ENCODE measurements at places on chromosomes 12 and 14.
A peak's percentile ranks its signal among the peaks of the same experiment; 100 is the strongest.

DNA sequence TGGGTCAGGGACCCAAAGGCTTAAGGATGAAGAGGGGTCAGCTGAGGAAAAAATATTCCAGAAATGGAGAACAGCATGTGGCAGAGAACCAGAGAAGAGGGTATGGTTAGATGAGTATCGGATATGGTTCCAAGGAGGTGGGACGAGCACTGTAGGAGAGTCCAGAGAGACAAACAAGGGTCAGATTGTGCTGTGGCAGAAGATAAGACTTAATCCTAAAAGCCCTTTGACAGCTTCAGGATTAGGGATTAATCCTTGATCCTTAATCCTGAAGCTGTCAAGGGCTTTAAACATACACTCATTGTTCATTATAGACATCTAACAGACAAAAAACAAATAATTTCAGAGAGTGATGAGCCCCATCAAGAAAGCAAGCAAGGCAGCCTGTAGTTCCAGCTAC, 124.0 kb downstream of the SPTSSA start:
- H3K27me3 ChIP-seq, result no peaks in the 10 kb centered on the region
- H3K36me3 ChIP-seq, result no peaks in the 10 kb centered on the region
- no peaks in the 10 kb centered on the region for H3K4me1 ChIP-seq

GRCh38 chr12:4250691-4251090, 22.9 kb upstream of the CCND2 start:
- no peak overlapping the region for H3K27ac ChIP-seq
- H3K4me1 ChIP-seq, result no peaks in the 10 kb centered on the region
- H3K36me3 ChIP-seq, result no peaks in the 10 kb centered on the region
- no peaks in the 10 kb centered on the region for H3K27me3 ChIP-seq
- no peak overlapping the region for H3K4me3 ChIP-seq

- no peaks in the 10 kb centered on the region for H3K27me3 ChIP-seq
- H3K4me1 ChIP-seq, result peaks cover 45% of the 10 kb centered on the region
- H3K36me3 ChIP-seq, result no peaks in the 10 kb centered on the region
- DNase-seq, result no peak
- H3K27ac ChIP-seq, result peak overlapping the region; percentile 90
Measured at GRCh38 chr12:53044052-53044581, 5.7 kb upstream of the TNS2 start.

GRCh38 chr12:34379142-34379541, 356.8 kb downstream of the ALG10 start:
- no peak overlapping the region for H3K27ac ChIP-seq
- no peaks in the 10 kb centered on the region for H3K36me3 ChIP-seq
- H3K27me3 ChIP-seq, result no peaks in the 10 kb centered on the region
- no peak overlapping the region for H3K4me3 ChIP-seq
- DNase-seq, result no peak

GRCh38 chr12:82524641-82525040, 162.1 kb upstream of the TMTC2 start:
- no peak overlapping the region for H3K4me3 ChIP-seq
- no peaks in the 10 kb centered on the region for H3K27me3 ChIP-seq
- no peaks in the 10 kb centered on the region for H3K4me1 ChIP-seq
- H3K36me3 ChIP-seq, result no peaks in the 10 kb centered on the region
- DNase-seq, result no peak

DNA sequence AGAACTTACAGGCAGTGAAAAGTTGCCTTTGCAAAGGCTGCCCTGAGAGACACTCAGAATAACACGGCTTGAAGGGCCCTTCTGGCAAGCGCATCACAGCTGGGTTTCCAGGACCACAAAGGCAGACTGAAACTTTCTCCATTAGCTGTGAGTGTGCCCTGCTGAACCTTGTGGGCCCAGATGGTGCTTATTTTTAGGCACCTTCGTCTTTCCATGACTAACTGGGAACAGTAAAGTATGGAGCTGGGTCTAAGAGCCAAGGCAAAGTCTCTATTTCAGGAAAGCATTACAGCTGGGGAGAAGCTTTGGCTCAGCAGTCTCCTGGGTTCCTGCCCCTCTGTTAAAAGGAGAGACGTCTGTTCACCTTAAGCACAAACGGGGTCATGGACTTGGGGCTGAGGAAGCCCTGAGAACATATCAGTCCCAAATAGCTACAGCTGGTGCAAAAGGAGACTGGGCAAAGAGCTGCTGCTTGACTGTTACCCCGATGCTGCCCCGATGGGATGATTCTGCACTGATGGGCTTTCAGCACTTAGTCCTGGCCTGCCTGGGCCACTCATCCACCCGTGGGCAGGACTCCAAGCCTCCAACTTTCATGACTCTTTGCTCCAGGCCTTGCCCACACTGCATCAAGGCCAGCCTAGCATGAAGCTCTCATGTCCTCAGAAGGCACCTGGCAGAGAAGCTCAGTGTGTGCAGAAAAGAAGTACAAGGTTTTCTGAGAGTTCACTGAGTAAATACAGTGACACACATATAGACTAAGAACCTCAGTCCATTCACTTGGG, 248.3 kb downstream of the PHLDA1 start:
- no peak for DNase-seq
- H3K4me3 ChIP-seq, result no peak overlapping the region
- no peaks in the 10 kb centered on the region for H3K36me3 ChIP-seq
- no peaks in the 10 kb centered on the region for H3K27me3 ChIP-seq
- H3K4me1 ChIP-seq, result no peaks in the 10 kb centered on the region
- no peak overlapping the region for H3K27ac ChIP-seq

DNA sequence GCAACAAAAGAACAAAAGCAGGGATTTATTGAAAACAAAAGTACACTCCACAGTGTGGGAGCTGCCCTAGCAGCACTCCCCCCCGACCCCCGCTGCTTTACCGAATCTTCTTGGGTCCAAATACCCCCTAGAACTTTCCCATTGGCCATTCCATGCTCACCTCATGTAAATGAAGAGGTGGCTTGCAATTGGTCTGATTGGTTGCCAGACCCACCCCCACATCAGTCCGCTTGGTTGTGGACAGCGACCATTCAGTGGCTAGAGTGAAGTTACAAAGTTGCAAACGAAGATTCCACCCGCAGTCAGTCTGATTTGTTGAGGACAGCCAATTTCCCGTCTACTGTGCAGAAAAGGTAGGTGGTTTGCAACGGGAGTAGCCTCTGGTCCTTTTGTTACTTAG, 3.9 kb downstream of the STYX start:
- no peaks in the 10 kb centered on the region for H3K36me3 ChIP-seq
- no peak for DNase-seq
- no peaks in the 10 kb centered on the region for H3K27me3 ChIP-seq
- H3K4me1 ChIP-seq, result peaks cover 24% of the 10 kb centered on the region
- no peak overlapping the region for H3K4me3 ChIP-seq

GRCh38 chr12:40263616-40264409, 39.0 kb downstream of the LRRK2 start:
- no peaks in the 10 kb centered on the region for H3K27me3 ChIP-seq
- H3K27ac ChIP-seq, result no peak overlapping the region
- H3K4me3 ChIP-seq, result no peak overlapping the region
- H3K4me1 ChIP-seq, result no peaks in the 10 kb centered on the region
- DNase-seq, result no peak

- H3K27ac ChIP-seq, result no peak overlapping the region
- DNase-seq, result no peak
- H3K27me3 ChIP-seq, result no peaks in the 10 kb centered on the region
- H3K36me3 ChIP-seq, result no peaks in the 10 kb centered on the region
- H3K4me1 ChIP-seq, result no peaks in the 10 kb centered on the region
Measured at GRCh38 chr12:68287106-68287505, 33.7 kb upstream of the IL22 start.

DNA sequence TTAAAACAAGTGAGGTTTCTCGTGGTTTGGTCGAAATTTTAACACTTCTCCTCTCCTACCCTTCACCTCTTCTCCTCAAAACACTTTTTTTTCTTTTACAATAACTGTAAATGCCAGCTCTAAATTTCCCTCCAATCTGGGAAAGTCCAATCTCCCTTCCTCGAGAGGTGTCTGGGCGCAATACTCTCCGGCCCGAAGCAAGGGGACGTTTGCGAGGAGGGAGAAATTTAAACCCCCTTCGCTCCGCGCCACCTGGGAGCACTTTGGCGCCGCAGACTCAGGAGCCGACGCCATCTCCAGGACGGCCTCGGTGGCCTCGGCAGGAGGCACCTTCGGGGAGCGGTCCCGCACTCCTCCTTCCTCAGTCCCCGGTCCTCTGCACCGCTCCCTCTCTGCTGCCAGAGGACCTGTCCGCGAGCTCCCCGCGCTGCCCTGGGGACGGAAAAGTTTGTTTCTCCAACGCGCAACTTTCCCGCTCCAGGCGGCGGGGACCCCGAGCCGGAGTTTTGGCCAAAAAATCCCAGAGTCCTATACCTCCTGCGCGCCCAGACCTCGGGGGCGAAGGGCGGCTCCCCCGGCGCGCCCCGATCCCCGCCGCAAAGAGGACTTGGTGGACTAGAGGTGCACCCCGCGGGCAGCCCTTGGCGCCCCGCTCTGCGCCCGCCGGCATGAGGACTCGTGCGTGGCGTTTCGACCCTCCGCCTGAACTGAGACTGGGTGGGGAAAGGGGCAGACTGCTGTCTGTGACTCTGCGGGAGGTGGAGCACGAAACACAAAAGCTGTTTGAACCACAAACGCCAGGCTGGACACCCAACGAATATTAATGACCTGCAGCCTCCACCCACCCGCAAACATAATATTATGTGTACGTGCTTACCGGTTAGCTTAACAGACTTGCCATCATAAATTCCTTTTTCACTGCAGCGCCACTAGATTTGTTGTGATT, 95.2 kb upstream of the HMGA2 start:
- no peaks in the 10 kb centered on the region for H3K36me3 ChIP-seq
- DNase-seq, result no peak
- H3K27me3 ChIP-seq, result peaks cover 8% of the 10 kb centered on the region
- H3K4me3 ChIP-seq, result no peak overlapping the region
- H3K27ac ChIP-seq, result no peak overlapping the region

GRCh38 chr14:23932639-23933038, 20.9 kb upstream of the DHRS4 start:
- no peaks in the 10 kb centered on the region for H3K27me3 ChIP-seq
- H3K4me1 ChIP-seq, result no peaks in the 10 kb centered on the region
- DNase-seq, result no peak
- H3K36me3 ChIP-seq, result no peaks in the 10 kb centered on the region

Measured in vagina (tissue), 2 donors.